ENCODE measurements at places on chromosomes 7 and 10.

- peak overlapping the region; percentile 46 for H3K27ac ChIP-seq
- no peaks in the 10 kb centered on the region for H3K27me3 ChIP-seq
- no peak for DNase-seq
- no peak overlapping the region for H3K4me3 ChIP-seq
These were observed 9.9 kb downstream of the EPDR1 start for GRCh38 chr7:37930226-37930948.

DNA sequence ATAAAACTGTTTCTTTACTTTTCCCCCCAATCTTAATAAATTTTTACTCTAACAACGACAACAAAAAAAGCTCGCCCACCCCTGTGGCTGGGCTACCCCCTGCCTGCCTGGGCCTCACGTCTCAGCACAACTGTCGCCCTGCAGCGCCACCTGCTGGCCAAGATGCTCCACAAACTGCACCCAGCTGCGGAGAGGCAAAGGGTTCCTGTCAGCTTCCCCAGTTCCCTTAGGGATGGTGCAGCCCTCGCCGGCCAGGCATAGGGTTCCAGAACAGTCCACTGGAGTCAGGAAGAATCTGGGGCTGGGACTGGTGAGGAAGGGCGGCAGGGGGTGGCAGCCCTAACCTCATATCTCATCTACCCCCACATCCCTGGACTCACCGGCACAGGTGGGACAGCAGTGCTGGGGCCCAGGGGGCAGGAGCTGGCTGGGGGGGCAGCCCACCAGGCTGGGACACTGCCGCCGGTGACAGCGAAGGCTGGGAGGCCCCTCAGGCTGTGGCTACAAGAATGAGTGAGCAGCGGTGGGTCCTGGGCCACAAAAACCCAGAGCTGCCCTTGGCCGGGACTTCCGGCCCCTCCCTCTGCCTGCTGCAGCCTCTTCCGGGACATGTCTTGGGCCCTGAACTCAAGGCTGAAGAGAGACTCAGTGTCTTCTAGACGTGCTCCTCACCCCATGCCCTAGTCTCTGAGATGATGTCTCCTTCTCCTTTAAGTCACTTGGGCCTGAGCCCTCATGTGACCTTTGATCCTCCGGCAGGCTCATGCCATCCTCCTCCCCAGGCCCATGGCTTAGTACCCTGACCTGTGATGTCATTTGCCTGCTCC, 21.2 kb downstream of the ATP6V1F start:
- H3K36me3 ChIP-seq = no peaks in the 10 kb centered on the region
- peak; percentile 90 for DNase-seq
- H3K27ac ChIP-seq = peak overlapping the region; percentile 26
- no peak overlapping the region for H3K4me3 ChIP-seq
- H3K27me3 ChIP-seq = no peaks in the 10 kb centered on the region
- H3K4me1 ChIP-seq = peaks cover 4% of the 10 kb centered on the region

GRCh38 chr7:155840909-155841308, 28.6 kb upstream of the SHH start:
- H3K4me3 ChIP-seq = no peak overlapping the region
- H3K4me1 ChIP-seq = no peaks in the 10 kb centered on the region
- H3K27ac ChIP-seq = no peak overlapping the region
- H3K36me3 ChIP-seq = no peaks in the 10 kb centered on the region

- H3K27me3 ChIP-seq = no peaks in the 10 kb centered on the region
- no peak overlapping the region for H3K27ac ChIP-seq
- no peak overlapping the region for H3K4me3 ChIP-seq
These were observed 1212.4 kb upstream of the PHF14 start for GRCh38 chr7:9761224-9761623.

DNA sequence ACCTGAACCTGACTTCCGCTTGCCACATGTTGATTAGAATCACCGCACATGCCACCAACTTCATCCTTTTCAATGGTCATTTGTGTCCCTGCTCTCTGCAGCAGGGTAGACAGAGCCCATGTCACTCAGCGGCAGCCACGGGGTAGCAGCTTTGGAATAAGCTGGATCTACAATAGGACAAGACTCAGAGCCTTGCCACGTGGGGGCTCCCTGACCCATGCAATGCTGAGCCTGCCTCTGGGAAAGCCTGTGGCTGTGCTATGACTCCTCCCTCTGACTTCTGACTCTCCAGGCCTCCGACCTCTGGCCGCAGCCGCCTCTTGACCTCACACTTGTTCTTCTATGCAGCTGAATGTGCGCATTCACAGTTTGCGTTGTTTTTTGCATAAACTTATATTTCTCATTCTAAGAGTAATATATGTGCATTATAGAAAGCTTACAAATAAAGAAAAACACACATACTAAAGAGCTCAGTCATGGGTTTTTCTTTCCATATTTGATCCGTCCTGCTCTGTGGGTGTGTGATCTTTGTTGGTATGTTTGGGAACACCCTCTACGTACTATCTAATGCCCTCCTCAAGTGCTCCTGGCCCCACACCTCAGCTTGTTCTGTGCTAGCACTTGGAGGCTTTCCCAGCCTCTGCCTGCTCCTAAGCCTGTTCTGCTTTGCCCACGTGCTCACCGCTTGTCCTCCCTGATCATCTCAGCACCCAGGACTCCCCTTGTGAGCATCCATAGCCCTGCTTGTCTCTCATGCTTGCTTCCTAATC, 198.0 kb upstream of the MKI67 start:
- H3K4me1 ChIP-seq = peaks cover 21% of the 10 kb centered on the region
- H3K27ac ChIP-seq = no peak overlapping the region
- H3K27me3 ChIP-seq = peaks cover 25% of the 10 kb centered on the region
- DNase-seq = no peak

GRCh38 chr7:113424185-113424817, 305.9 kb upstream of the SMIM30 start:
- no peak overlapping the region for H3K27ac ChIP-seq
- no peaks in the 10 kb centered on the region for H3K27me3 ChIP-seq
- no peaks in the 10 kb centered on the region for H3K36me3 ChIP-seq

DNA sequence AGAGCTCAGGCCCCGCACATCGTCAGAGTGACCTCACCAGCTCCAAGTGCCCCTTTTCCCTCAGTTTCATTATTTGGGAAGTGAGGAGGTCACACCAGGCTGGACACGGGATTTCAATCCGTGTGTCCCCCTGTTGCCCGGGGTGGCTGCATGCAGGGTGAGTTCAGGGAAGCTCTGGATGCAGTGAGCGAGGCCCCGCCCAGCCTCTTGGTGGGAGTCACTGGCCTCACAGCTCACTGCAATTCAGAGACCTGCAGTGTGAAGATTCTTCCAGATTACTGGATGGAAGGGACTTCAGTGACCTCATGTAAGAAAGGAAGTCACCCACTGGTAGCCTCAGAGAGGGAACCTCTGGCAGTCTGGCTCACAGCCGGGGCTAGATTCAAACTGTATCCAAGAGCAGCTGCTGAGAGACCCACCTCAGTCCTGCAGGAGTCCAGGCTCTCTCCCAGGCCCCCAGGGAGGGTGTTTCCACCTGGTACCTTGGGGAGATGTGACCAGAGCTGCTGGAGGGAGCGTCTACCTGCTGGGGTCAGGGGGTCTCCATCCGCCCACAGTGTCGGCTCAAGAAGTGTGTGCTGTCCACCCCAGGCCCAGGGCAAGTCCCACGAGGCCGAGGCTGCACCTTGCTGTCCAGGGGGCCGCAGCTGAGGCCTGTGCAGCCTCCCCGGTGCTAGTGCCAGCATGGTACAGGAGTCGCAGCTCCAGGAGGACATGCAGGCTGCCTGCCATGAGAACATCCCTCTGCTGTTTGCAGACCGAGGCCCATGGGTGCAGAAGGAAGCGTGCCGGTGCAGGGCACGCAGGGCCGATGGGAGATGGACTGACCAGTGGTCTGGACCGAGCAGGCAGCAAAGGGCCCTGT, 54.4 kb downstream of the MGMT start:
- H3K27me3 ChIP-seq = no peaks in the 10 kb centered on the region
- no peak for DNase-seq
- H3K27ac ChIP-seq = no peak overlapping the region
- H3K4me3 ChIP-seq = no peak overlapping the region
